ENCODE measurements at places on chromosomes 11 and 22. TPM values are rescaled to one million over a fixed set of nuclear protein-coding genes. Genes with fewer than 3 reads are reported as not detected.

Gene PDXP
- 6.4 TPM for total RNA-seq

Gene CHRDL2
- total RNA-seq, result 3.7 TPM

Gene RTN4RL2
- total RNA-seq, result 2.0 TPM

Gene LTO1
- total RNA-seq, result 15.7 TPM

Gene MS4A15
- not detected for total RNA-seq

Gene GVQW3
- 1.2 TPM for total RNA-seq

- DNase-seq, result no peak
- no peaks in the 10 kb centered on the region for H3K27me3 ChIP-seq
- no peak overlapping the region for H3K4me3 ChIP-seq
- H3K4me1 ChIP-seq, result peaks cover 34% of the 10 kb centered on the region
- H3K36me3 ChIP-seq, result no peaks in the 10 kb centered on the region
- H3K27ac ChIP-seq, result no peak overlapping the region
These were observed 8.3 kb downstream of the LGR4 start for GRCh38 chr11:27464289-27464696.

DNA sequence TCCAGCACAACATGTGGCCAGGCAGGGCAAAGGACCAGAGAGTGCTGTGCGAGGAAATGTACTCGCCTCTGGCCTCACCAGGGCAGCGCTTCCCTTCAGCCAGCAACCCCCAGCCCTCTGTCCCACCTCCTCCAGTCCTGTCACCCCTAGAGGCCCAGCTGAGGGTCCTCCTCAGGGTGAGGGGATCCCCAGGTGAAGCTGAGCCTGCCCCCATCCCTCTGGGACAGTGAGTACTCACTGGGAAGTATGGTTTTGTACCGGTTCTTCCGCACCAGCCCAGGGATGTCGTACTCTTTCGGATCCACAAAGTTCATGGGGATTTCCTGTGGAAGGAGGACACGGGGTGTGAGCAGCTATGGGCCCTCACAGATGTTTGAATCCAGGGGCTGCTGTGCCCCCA is 11.7 kb upstream of the IGSF22 start:
- no peaks in the 10 kb centered on the region for H3K4me1 ChIP-seq
- H3K36me3 ChIP-seq, result no peaks in the 10 kb centered on the region
- H3K27ac ChIP-seq, result no peak overlapping the region
- no peak overlapping the region for H3K4me3 ChIP-seq
- H3K27me3 ChIP-seq, result no peaks in the 10 kb centered on the region
- no peak for DNase-seq

GRCh38 chr22:49670456-49671330 is 157.0 kb downstream of the BRD1 start:
- no peaks in the 10 kb centered on the region for H3K36me3 ChIP-seq
- peaks cover 9% of the 10 kb centered on the region for H3K4me1 ChIP-seq
- DNase-seq, result no peak
- peaks cover 5% of the 10 kb centered on the region for H3K27me3 ChIP-seq
- peak overlapping the region; percentile 31 for H3K4me3 ChIP-seq

DNA sequence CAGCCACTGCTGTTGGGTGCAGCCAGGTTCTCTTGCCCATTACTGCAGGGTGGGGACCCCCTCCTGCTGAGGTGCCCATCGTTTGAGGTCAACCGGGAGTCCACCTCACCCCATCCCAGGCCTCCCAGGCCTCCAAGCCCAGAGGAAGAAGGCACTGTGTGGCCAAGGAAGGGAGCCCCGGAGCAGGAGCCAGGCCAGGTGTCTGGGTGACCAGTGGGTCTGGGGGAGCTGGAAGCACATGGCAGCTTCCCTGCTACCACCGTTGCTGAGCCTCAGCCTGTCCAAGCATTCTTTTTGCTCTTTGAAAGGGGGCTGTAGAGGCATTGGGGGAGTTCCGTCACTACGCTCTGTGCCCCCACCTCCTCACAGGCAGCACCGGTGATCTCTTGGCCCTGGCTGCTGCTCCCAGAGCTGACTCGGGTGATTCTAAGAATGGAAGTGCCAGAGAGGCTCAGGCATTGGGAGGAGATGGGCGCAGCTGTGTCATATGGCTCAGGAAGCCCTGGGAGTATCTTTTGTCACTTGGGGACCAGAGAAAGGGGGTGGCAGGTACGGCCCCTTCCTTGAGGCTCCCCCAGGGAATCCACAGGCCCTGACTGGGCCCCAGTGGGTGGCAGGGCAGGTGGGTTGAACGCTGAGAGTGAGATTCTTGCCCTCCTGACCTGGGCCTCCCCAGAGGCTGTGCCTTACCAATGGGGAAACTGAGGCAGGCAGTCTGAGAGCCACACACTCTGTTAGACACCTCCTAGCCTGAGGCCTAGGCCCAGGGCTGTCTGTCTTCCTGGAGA is 1.9 kb downstream of the SEPTIN5 start:
- DNase-seq, result no peak
- H3K4me1 ChIP-seq, result peaks cover 58% of the 10 kb centered on the region
- H3K27ac ChIP-seq, result peak overlapping the region; percentile 85

GRCh38 chr11:122215244-122215992 is 99.4 kb upstream of the BLID start:
- no peak for DNase-seq
- H3K27ac ChIP-seq, result peak overlapping the region; percentile 2
- peaks cover 12% of the 10 kb centered on the region for H3K4me1 ChIP-seq
- H3K4me3 ChIP-seq, result no peak overlapping the region
- no peaks in the 10 kb centered on the region for H3K27me3 ChIP-seq

DNA sequence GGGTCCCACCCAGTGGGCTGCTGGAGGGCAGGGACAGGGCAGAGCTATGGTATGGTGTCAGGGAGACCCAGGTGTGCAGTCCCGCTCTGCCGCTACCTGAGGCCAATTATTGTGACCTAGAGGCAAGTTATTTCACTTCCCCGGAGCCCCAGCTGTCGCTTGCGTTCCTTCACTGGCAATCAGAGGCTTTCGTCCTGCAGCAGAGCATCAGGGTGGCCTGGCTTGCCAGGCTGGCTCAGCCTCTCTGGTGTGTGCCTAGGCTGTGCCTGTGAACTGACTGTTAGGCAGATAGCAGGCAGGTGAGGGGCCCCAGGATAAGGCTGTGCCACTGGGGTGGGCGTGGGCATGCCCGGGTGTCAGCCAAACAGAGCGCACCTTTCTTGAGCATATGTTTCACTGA is 31.4 kb downstream of the GLB1L2 start:
- H3K4me1 ChIP-seq, result no peaks in the 10 kb centered on the region
- H3K36me3 ChIP-seq, result no peaks in the 10 kb centered on the region
- DNase-seq, result no peak
- H3K4me3 ChIP-seq, result no peak overlapping the region
- H3K27ac ChIP-seq, result no peak overlapping the region
- H3K27me3 ChIP-seq, result no peaks in the 10 kb centered on the region

DNA sequence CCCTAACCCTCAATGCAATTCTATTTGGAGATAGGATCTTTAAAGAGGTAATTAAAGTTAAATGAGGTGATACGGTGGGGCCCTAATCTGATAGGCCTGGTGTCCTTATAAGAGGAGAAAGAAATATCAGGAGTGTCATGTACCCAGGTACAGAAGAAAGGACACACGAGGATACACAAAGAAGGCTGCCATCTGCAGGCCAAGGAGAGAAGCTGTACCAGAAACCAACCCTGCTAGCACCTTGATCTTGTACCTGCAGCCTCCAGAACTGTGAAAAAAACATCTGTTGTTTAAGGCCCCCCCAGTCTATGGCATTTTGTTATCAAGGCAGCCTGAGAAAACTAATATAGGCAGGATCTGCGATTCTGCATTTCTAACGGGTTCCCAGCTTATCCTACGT is 44.2 kb downstream of the FBXO7 start:
- no peaks in the 10 kb centered on the region for H3K36me3 ChIP-seq
- H3K27me3 ChIP-seq, result no peaks in the 10 kb centered on the region
- no peak overlapping the region for H3K4me3 ChIP-seq
- no peaks in the 10 kb centered on the region for H3K4me1 ChIP-seq

GRCh38 chr11:79937676-79938334 is 497.0 kb upstream of the TENM4 start:
- no peak overlapping the region for H3K4me3 ChIP-seq
- DNase-seq, result no peak
- no peaks in the 10 kb centered on the region for H3K4me1 ChIP-seq
- H3K27me3 ChIP-seq, result no peaks in the 10 kb centered on the region
- H3K36me3 ChIP-seq, result no peaks in the 10 kb centered on the region

GRCh38 chr11:74679513-74679865 is 51.7 kb downstream of the CHRDL2 start:
- H3K27me3 ChIP-seq, result no peaks in the 10 kb centered on the region
- H3K4me1 ChIP-seq, result peaks cover 29% of the 10 kb centered on the region
- H3K4me3 ChIP-seq, result no peak overlapping the region
- peak overlapping the region; percentile 32 for H3K27ac ChIP-seq
- DNase-seq, result no peak

- no peak overlapping the region for H3K27ac ChIP-seq
- no peaks in the 10 kb centered on the region for H3K36me3 ChIP-seq
- DNase-seq, result no peak
- H3K4me1 ChIP-seq, result no peaks in the 10 kb centered on the region
- no peaks in the 10 kb centered on the region for H3K27me3 ChIP-seq
- H3K4me3 ChIP-seq, result no peak overlapping the region
These were observed 765.4 kb upstream of the ANO3 start for GRCh38 chr11:25566298-25567200.

DNA sequence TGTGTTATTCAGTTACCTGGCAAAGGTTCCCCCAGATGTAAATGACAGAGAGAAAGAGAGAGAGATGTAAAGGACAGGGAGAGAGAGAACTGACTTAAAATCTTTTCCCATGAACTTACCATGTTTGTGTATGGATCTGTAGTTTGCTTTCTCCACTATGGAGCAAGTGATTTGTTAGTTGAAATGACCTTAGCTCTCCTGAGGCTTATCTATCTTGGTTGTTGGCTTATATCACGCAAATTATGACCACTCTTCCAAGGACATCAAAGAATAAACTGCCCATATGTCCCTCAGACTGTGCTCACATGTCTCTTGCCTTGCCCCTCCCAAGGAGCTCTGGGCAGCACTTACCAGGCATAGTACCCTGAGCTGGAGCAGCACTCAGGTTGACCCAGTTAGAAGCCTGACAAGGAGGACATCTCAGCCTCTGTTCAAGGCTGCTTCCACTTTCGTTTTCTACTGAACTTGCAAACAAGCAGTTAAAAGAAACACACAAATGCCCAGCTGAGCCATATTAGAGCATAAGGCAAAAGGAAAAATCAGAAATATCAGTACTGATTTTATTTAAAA is 95.3 kb upstream of the RCN1 start:
- H3K4me1 ChIP-seq, result no peaks in the 10 kb centered on the region
- H3K27me3 ChIP-seq, result no peaks in the 10 kb centered on the region
- H3K4me3 ChIP-seq, result no peak overlapping the region
- no peaks in the 10 kb centered on the region for H3K36me3 ChIP-seq
- no peak for DNase-seq

GRCh38 chr11:122679466-122679865 is 23.9 kb downstream of the UBASH3B start:
- H3K4me1 ChIP-seq, result no peaks in the 10 kb centered on the region
- no peaks in the 10 kb centered on the region for H3K36me3 ChIP-seq
- no peak overlapping the region for H3K4me3 ChIP-seq
- DNase-seq, result no peak
- no peaks in the 10 kb centered on the region for H3K27me3 ChIP-seq
- H3K27ac ChIP-seq, result no peak overlapping the region

GRCh38 chr11:21190181-21190580 is 520.8 kb downstream of the NELL1 start:
- no peaks in the 10 kb centered on the region for H3K27me3 ChIP-seq
- no peak for DNase-seq
- H3K27ac ChIP-seq, result no peak overlapping the region
- H3K4me3 ChIP-seq, result no peak overlapping the region

- peak overlapping the region; percentile 68 for H3K4me3 ChIP-seq
- no peaks in the 10 kb centered on the region for H3K36me3 ChIP-seq
- peak; percentile 82 for DNase-seq
- H3K27me3 ChIP-seq, result no peaks in the 10 kb centered on the region
These were observed 607 bp downstream of the CCDC82 start for GRCh38 chr11:96388891-96389719.

DNA sequence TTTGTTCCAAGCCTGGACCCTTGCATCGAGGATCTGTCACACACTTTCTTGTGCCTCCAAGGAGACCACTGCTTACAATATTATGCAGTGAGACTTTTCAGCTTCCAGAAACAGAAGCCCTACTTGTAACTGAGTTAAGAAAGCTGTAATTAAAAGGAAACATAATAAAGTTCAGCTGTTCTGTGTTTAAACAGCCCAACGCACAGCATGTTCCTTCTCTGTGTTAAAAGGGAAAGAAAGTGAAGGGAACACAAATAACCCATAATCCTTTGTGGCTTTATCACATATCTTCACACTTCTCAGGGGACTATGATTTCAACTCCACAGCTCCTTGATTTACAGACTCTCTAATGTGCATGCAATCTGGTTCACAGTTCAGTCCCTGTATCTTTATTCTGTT is 200.3 kb upstream of the MTNR1B start:
- no peaks in the 10 kb centered on the region for H3K36me3 ChIP-seq
- H3K27ac ChIP-seq, result no peak overlapping the region
- H3K4me3 ChIP-seq, result no peak overlapping the region
- DNase-seq, result no peak
- H3K4me1 ChIP-seq, result no peaks in the 10 kb centered on the region

DNA sequence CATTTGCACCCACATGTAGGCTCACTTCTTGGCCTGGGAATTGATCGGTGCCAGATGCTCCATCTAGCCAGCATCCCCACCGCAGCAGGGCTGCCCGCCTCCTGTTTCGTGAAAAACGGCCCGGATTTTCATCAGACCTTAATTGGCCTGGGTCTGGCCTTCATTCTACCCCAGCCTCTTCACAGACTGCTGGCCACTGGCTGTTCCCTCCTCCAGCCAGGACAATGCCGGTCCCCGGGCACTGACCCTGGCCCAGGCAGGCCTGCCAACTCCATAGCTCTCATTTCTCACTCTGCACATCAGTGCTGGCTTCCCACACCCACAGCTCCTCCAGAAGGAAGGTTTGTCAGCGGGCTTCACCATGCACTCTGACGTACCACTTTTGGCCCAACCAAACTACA is 27.9 kb downstream of the TIMP3 start:
- DNase-seq, result no peak
- peaks cover 5% of the 10 kb centered on the region for H3K36me3 ChIP-seq
- H3K27me3 ChIP-seq, result no peaks in the 10 kb centered on the region
- peaks cover 92% of the 10 kb centered on the region for H3K4me1 ChIP-seq
- no peak overlapping the region for H3K4me3 ChIP-seq

DNA sequence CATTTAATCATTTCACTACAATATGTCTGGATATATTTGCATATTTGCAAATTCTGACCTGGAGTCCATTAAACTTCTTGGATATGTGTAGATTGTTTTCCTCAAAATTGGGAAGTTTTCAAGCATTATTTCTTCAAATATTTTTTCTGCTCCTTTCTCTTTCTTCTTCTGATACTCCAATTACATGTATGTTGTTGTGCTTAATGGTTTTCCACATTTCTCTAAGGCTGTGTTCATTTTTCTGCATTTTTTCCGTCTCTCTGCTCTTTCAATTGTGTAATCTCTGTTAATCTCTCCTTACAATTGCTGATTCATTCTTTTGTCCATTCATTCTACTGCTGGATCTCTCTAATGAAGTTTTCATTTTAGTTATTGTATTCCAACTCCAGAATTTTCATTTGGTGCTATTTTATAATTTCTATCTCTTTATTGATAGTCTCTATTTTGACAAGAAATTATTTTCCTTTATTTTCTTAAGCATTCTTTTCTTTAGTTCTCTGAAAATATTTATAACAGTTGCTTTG is 30.3 kb upstream of the EMID1 start:
- no peak for DNase-seq
- no peak overlapping the region for H3K4me3 ChIP-seq
- H3K36me3 ChIP-seq, result no peaks in the 10 kb centered on the region
- H3K4me1 ChIP-seq, result no peaks in the 10 kb centered on the region
- no peak overlapping the region for H3K27ac ChIP-seq

- no peaks in the 10 kb centered on the region for H3K36me3 ChIP-seq
- H3K27ac ChIP-seq, result peak within 1 kb of the TSS; percentile 92
- no peaks in the 10 kb centered on the region for H3K27me3 ChIP-seq
- no peak for DNase-seq
These were observed at the start of gene KLHL22 for GRCh38 chr22:20494978-20495860. Gene KLHL22 (minus strand): TSS chr22:20495795. CDS start chr22:20489211, 6,584 bp downstream.

Data from vagina (tissue), 2 donors.